ENCODE measurements at places on chromosomes 11 and 22. TPM values are rescaled to one million over a fixed set of nuclear protein-coding genes. Genes with fewer than 3 reads are reported as not detected.

RHOD gene
- 0.35 TPM for total RNA-seq

TLCD5 gene
- total RNA-seq: 0.19 TPM

OR10A2 gene
- total RNA-seq: not detected

MICAL3 gene
- 19.1 TPM for total RNA-seq

TYR gene
- total RNA-seq: not detected

KIRREL3 gene
- not detected for total RNA-seq

UBE4A gene
- 42.6 TPM for total RNA-seq

DNA sequence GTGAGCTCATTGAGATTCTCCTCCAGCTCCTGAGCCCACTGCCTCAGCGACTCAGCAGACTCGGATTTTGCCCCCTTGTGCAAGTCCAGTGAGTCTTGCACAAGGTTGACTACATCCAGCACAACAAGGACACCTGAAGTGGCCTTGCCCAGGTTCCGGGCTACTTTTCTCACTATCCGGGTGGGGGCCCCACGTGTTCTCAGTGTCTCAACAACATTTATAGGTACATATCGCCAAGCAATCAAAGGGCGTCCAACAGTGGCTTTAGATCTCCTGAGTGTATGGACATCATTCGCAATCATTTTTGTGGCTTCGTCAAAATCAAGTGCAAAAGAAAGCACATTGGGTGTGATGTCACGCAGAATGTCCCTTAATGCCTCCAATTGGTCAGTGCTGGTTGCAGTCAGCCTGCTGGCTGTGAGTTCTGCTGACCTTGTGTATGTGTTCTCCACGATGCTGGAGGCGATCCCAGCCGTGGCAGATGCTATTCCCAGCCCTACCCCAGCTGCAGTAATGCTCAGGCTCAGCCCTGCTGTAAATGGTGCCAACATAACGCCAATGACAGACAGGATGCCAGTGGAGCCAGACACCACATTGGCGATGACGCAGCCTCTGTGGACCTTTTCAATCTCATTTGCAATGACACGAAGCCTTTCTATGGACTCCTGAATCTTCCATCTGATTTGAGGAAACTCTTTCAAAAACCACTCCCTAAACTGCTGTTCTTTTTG lies 10.3 kb downstream of the APOL4 start:
- H3K36me3 ChIP-seq: no peaks in the 10 kb centered on the region
- peaks cover 11% of the 10 kb centered on the region for H3K27me3 ChIP-seq
- H3K27ac ChIP-seq: no peak overlapping the region
- peaks cover 7% of the 10 kb centered on the region for H3K4me1 ChIP-seq

- H3K27me3 ChIP-seq: no peaks in the 10 kb centered on the region
- peaks cover 20% of the 10 kb centered on the region for H3K4me1 ChIP-seq
- peaks cover 8% of the 10 kb centered on the region for H3K36me3 ChIP-seq
- H3K27ac ChIP-seq: no peak overlapping the region
Measured at GRCh38 chr11:78399136-78399535, 18.5 kb downstream of the GAB2 start.

- peaks cover 44% of the 10 kb centered on the region for H3K36me3 ChIP-seq
- H3K27me3 ChIP-seq: peaks cover 2% of the 10 kb centered on the region
- no peak overlapping the region for H3K4me3 ChIP-seq
- DNase-seq: no peak
Measured at GRCh38 chr22:31957970-31958594, 13.7 kb downstream of the YWHAH start.

DNA sequence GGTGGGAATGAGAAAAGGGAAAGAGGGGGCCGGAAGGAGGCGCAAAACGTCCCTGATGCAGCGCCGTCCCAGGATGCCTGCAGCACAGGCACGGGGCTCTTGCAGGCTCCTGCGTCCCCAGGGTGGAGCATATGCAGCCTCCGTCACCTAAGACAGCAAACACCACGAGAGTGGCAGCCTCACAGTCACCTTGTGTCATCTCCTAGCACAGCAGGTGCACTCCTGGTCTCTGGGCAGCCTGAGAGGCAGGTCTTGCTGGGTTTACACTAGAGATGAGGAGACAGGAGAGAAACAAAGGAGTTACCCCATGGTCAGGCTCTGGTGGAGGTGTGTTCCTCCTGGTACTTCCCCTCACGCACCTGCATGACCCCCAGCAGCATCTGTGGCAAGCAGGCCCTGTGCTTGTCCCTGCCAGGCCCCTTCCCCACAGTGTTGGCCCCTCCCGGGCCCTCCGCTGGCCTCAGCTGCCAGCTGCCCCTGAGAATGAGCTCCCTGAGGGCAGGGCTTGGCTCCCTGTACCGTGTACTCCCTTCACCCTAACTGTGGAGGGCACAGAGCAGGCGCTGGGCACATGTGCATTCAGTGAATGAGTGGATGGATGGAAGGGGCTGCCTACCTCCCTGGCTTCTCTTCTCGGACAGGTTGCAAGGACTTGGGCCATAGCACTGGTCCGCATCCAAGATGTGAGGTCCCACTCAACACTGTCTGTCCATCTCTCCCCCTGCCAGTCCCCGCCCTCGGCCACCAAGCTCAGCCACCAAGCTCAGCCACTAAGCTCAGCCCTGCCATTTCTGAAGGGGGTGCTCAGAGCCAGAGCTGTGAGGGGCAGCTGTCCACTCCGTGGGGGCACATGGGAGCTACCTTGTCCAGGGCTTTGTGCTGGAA lies 988.6 kb downstream of the BRD1 start:
- no peaks in the 10 kb centered on the region for H3K27me3 ChIP-seq
- no peak overlapping the region for H3K27ac ChIP-seq
- H3K36me3 ChIP-seq: peaks cover 3% of the 10 kb centered on the region
- H3K4me1 ChIP-seq: no peaks in the 10 kb centered on the region

GRCh38 chr22:36569999-36570398 lies 41.0 kb upstream of the EIF3D start:
- no peak for DNase-seq
- no peak overlapping the region for H3K4me3 ChIP-seq
- no peak overlapping the region for H3K27ac ChIP-seq
- no peaks in the 10 kb centered on the region for H3K4me1 ChIP-seq
- no peaks in the 10 kb centered on the region for H3K36me3 ChIP-seq
- H3K27me3 ChIP-seq: peaks cover 8% of the 10 kb centered on the region

GRCh38 chr11:14158393-14158792 lies 195.9 kb downstream of the SPON1 start:
- peaks cover 2% of the 10 kb centered on the region for H3K27me3 ChIP-seq
- no peaks in the 10 kb centered on the region for H3K4me1 ChIP-seq
- DNase-seq: no peak
- no peak overlapping the region for H3K4me3 ChIP-seq
- no peaks in the 10 kb centered on the region for H3K36me3 ChIP-seq

DNA sequence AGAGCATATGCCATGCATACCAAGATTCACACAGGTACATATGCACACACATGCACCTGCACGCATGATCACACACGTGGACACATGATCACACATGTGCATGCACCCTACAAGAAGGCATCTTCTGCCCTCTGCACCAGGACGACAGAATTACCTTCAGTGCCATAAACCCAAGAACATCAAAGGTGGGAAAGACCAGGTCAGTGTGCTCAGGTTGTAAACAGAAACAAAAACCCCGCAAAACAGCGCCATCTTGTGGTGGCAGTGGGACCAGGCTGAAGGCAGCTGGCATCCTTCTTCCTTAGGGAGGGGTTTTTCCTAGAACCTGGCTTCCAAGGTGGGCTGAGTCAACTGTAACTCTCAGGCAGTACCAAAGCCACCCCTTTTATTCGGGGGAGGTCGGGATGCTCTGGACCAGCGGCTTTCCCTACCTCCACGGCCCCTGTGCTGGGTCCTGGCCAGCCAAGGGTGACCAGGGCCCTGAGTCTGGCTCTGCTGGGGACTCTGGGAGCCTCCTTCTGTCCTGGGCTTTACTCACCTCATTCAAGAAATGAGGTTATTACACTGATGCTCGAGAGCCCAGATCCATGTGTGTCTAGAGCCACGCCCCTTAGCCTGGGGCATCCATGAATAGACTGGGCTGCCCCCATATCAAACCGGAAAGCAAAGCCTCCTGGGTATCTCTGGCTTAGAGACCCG lies 69.4 kb upstream of the FGF3 start:
- H3K4me3 ChIP-seq: no peak overlapping the region
- H3K4me1 ChIP-seq: no peaks in the 10 kb centered on the region
- peak; percentile 75 for DNase-seq
- peaks cover 11% of the 10 kb centered on the region for H3K27me3 ChIP-seq
- H3K36me3 ChIP-seq: no peaks in the 10 kb centered on the region

- peaks cover 19% of the 10 kb centered on the region for H3K27me3 ChIP-seq
- no peak overlapping the region for H3K27ac ChIP-seq
- H3K4me3 ChIP-seq: no peak overlapping the region
Measured at GRCh38 chr22:38799265-38800002, 5.5 kb upstream of the DNAL4 start.

GRCh38 chr11:10459029-10459970 lies 4.2 kb downstream of the AMPD3 start:
- H3K27me3 ChIP-seq: no peaks in the 10 kb centered on the region
- peak overlapping the region; percentile 96 for H3K27ac ChIP-seq
- peaks cover 58% of the 10 kb centered on the region for H3K4me1 ChIP-seq
- H3K36me3 ChIP-seq: peaks cover 33% of the 10 kb centered on the region

- no peak overlapping the region for H3K27ac ChIP-seq
- no peak for DNase-seq
- no peak overlapping the region for H3K4me3 ChIP-seq
- peaks cover 25% of the 10 kb centered on the region for H3K36me3 ChIP-seq
Measured at GRCh38 chr11:35334385-35335090, 84.8 kb downstream of the SLC1A2 start.

GRCh38 chr11:67483831-67484665 lies 1.2 kb downstream of the AIP start:
- peaks cover 40% of the 10 kb centered on the region for H3K36me3 ChIP-seq
- no peaks in the 10 kb centered on the region for H3K27me3 ChIP-seq
- H3K4me1 ChIP-seq: peaks cover 56% of the 10 kb centered on the region
- peak overlapping the region; percentile 99 for H3K27ac ChIP-seq

DNA sequence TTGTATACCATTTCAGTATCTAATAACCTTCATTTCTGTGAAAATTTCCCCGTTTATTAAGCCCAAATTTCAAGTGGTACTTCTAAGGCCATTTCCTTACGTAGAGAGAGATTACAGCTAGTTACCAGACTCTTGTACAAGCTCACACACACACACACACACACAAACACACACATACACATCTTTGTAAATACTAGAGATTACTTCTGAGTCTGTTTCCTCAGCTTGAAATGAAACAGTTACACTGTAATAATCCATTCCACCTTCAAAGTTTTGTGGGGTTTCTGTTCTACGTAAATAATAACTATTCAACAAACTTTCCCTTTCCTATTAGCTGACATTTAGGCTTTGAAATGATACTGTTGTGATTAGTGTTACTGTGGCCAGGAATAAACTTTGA lies 6.2 kb downstream of the POGLUT3 start:
- H3K4me3 ChIP-seq: no peak overlapping the region
- peaks cover 20% of the 10 kb centered on the region for H3K4me1 ChIP-seq
- no peak overlapping the region for H3K27ac ChIP-seq
- no peaks in the 10 kb centered on the region for H3K27me3 ChIP-seq

DNA sequence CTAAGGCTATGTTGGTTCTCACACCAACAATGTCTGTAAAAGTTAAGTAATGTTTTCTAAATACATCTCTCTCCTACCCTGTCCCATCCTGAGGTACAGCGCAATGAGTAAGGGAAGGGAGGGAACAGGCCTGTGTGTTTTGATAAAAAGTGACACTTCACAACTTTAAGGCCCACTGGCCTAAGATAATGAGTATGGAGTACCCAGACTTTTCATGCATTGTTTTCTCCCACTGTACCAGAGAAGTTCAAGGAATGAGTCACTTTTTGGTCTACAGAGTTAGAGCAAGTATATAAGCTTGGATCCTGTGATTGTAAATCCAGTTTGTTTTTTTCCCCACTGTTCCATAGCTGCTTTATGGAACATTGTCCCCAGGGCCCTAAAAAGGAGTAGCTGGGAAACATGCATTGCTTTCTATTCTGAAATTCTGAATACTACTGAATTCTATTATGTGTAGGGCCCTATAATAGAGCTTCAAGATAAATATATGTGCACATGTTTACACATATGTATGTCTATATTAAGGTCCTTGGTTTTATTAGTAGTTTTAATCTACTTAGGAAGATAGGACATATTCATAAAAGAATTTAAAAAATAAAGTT lies 29.8 kb downstream of the KCNE3 start:
- no peaks in the 10 kb centered on the region for H3K4me1 ChIP-seq
- no peak overlapping the region for H3K4me3 ChIP-seq
- no peaks in the 10 kb centered on the region for H3K36me3 ChIP-seq

DNA sequence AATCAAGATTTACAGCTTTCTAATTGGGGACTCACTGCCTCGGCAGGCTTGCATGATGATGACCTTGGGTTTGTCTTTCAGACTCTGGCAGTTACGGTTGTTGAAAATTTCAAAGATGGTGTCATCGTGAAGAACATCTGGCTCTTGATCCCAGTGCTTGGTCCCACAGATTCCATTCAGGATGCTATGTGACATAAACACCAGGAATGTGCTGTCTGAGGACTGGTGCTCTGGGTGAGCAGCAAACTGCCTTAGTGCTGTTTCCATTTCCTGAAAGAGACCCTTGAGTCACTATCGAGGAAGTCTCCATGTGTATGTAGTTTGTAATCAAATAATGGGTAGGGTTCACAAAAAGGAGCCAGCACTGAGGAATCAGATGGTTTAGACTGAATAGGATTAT lies 7.1 kb downstream of the CASP12 start:
- H3K4me3 ChIP-seq: no peak overlapping the region
- H3K36me3 ChIP-seq: no peaks in the 10 kb centered on the region
- DNase-seq: no peak
- H3K27me3 ChIP-seq: peaks cover 2% of the 10 kb centered on the region
- H3K4me1 ChIP-seq: no peaks in the 10 kb centered on the region

DNA sequence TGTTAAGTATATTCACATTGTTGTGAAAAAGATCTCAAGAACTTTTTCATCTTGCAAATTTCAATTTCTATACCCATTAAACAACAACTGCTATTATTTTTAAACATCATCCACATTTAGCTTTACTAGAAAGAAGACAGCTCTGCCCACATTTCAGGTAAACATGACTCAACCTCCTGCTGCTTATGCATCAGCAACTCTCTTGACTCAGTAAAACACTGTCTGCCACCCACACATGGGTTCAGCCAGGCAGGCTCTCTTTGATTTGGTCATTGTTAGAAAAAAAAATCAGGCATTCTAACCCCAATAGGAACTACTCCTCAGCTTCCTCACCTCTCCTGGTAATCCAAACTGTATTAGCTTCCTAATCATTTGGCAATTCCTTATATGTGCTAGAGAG lies 5.1 kb upstream of the ENDOD1 start:
- H3K36me3 ChIP-seq: no peaks in the 10 kb centered on the region
- H3K4me1 ChIP-seq: peaks cover 29% of the 10 kb centered on the region
- no peak overlapping the region for H3K4me3 ChIP-seq
- DNase-seq: no peak
- no peaks in the 10 kb centered on the region for H3K27me3 ChIP-seq
- H3K27ac ChIP-seq: no peak overlapping the region

DNA sequence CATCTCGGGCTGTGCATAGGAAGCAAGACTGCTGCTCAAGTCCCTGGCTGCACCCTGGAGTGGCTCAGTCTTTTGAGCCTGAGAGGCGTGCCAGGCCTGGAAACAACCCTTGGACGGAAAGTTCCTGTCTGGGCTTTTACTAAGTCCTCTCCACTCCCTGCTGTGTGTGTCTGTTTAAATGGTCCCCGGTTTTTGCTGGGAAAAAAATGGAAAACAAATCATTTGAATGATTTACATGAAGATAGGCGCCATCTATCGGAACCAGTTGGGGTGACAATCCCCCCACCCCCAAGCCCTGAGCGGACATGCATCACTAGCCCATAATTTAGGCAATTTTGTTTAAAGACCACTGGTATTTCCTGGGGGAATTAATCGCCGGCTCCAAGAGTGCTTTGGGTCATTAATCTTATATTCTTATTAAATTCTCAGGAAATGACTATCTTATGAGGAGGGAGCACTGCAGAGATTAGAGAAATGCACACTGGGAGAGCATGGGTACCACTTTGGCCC lies 2.7 kb upstream of the GAB2 start:
- peaks cover 19% of the 10 kb centered on the region for H3K27me3 ChIP-seq
- peak; percentile 50 for DNase-seq

Data from activated CD4-positive, alpha-beta T cell treated with anti-CD3 and anti-CD28 coated beads, Interleukin-2, amount 10 ng/mL, durations not matched to agents 7 days and 5 days (primary cell).